NCI-H2171 treated with DMSO at 0.1 percent for 48 hours (cell line): ENCODE measurements at places on chromosomes 2 and 18.

GRCh38 chr2:214247531-214247930 lies 163.3 kb upstream of the VWC2L start:
- no peak for DNase-seq

- no peak for DNase-seq
Measured at GRCh38 chr18:48543228-48543627, 4.4 kb downstream of the CTIF start.

- no peak for DNase-seq
Measured at GRCh38 chr18:49959176-49959575, 145.8 kb upstream of the ACAA2 start.

DNA sequence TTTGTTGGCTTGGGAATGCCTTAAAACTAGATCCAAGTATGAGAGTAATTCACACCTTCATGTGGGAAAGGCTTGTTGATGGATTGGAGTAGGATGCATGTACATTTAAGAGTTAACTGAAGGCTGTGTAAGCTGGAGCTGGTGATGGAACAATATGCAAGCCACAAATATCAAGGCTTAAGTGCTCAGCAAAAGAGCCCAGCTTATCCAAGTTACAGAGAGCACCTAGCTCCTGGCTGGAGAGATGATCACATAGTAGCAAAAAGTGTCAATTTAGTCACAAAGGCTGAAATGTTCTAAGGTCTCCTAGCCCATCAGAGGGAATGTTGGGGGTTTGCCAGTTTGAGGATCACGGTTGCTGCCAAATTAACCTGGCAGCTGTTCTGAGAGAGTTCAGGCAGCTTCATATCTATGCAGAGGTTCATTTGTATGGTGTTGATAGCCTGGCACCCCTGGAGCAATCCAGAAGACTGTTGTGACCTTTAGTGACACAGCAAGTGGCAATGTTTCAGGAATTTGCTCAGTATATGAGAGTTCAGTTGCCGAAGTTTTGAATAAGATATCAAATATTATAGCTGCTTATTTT lies 228.2 kb downstream of the DOK6 start:
- DNase-seq: no peak

- DNase-seq: no peak
Measured at GRCh38 chr2:97676620-97677019, 7.1 kb downstream of the C2orf92 start.

GRCh38 chr2:232835687-232836208 lies 34.3 kb upstream of the SNORC start:
- peak; percentile 54 for DNase-seq

DNA sequence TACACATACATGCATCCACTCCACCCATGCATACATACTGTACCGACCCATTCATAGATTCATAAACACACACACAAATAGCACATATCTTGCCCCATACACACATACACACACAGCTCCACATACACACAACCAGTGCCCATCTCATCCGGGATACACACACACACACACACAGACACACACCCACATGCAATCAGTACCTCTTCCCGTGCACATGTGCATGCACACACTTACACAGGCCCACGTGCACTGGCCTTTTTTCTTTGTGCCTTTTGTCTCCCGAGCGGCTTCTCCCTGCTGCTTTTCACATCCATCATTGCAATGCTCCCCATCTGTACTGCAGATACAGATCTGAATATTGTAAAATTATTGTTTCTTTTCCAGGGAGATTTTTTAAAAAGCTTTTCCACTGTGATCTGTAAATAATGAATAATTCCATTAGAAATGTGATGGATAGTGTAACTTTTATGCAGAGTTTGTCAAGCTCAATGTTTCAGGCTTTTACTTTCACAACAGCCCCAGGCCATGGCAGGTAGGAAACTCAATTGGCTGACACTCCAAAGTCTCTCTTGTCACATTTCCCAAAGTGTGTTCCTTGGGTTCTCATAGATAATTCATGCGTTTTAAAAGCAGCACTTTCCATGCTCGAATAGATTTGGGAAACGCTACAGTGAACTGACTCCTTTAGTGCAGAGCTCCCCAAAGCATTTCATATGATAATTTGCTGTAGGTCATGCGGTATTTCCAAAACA lies 393.5 kb downstream of the CTNNA2 start:
- DNase-seq: no peak

- no peak for DNase-seq
Measured at GRCh38 chr2:163736433-163737189, 803 bp upstream of the FIGN start.

DNA sequence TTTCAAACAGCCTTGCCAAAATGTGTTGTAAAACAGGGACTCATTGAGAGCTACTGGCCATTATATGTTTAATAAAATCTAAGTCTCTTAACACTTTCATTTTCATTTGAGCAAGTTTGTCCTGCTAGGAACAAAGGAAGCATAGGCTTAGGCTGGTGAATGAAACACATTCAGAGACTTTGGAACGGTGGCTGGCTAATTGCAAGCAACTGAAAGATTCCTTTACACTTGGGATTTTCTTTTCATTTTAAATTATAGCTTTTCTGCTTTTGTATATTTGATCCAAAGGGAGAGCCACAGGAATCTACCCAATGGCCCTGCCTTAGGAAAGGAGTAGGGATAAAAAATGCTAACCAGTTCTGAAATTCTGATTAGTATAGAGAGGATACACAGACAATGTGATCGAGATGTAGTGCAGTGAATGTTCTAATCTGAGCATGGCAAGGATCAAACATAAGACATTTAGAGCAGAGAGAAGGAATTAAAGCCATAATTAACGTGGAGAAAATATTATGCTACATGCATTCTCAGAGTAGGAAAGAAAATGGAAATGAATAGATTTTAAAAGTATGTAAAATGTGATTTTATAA lies 911.4 kb upstream of the SLC39A10 start:
- no peak for DNase-seq

GRCh38 chr18:24584813-24585212 lies 124.4 kb downstream of the HRH4 start:
- no peak for DNase-seq
